ENCODE measurements at places on chromosomes 11 and 22. TPM values are rescaled to one million over a fixed set of nuclear protein-coding genes. Genes with fewer than 3 reads are reported as not detected.

FGF3 gene
- total RNA-seq = not detected

SEZ6L gene
- not detected for total RNA-seq

CNGA4 gene
- total RNA-seq = not detected

DDX6 gene
- 84.5 TPM for total RNA-seq

NPAS4 gene
- total RNA-seq = 0.19 TPM

OR52H1 gene
- total RNA-seq = not detected

PANX2 gene
- total RNA-seq = 1.8 TPM

INS gene
- total RNA-seq = not detected

SOX6 gene
- 9.7 TPM for total RNA-seq

TRPC6 gene
- 14.0 TPM for total RNA-seq

SCGB1D1 gene
- total RNA-seq = not detected

FJX1 gene
- 48.4 TPM for total RNA-seq

BATF2 gene
- total RNA-seq = 6.0 TPM

PLEKHA7 gene
- total RNA-seq = 24.6 TPM

PRDM10 gene
- 8.7 TPM for total RNA-seq
